ENCODE measurements at places on chromosomes 1 and 21.

DNA sequence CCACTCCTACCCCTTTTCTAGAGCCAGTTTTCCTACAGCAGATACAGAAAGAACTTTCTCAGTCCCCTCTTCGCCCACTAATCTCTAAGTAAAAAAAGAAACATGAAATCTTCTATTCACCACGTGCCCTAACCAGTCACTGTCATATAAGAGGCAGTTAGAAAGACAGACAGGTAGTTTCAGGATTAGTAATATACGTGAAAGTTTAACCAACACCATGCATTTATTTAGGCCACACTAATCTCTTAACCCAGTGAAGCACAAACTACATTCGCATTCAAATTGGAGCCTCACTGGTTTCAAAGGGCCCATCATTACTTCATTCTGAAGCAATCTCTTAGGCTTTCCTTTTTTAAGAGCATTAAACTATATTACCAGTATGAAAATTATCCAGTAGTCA is 10.1 kb downstream of the GPATCH2 start:
- no peaks in the 10 kb centered on the region for H3K27me3 ChIP-seq
- H3K4me3 ChIP-seq, result no peak overlapping the region
- H3K4me1 ChIP-seq, result peaks cover 6% of the 10 kb centered on the region
- peaks cover 12% of the 10 kb centered on the region for H3K36me3 ChIP-seq
- DNase-seq, result no peak

DNA sequence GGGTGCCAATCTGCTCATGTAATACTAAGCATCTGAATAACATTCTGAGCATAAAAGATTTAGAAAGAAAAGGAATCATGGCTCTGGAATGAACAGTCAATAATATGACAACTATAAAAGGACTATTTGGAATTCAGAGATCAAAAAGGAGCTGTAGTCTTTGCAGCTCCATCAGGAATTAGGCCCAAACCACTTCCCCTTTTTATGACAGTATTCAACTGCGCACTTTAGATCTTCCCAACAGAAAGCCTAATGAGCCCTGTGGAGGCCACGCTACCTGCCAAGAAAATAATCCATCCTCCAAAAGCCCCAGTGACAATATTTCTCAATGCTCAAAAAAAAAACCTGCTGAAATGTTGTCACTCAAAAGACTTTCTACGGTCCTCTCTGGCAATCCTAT is 163.2 kb downstream of the SNX7 start:
- H3K27me3 ChIP-seq, result no peaks in the 10 kb centered on the region
- DNase-seq, result no peak
- no peaks in the 10 kb centered on the region for H3K36me3 ChIP-seq
- no peak overlapping the region for H3K4me3 ChIP-seq
- H3K27ac ChIP-seq, result no peak overlapping the region
- no peaks in the 10 kb centered on the region for H3K4me1 ChIP-seq

DNA sequence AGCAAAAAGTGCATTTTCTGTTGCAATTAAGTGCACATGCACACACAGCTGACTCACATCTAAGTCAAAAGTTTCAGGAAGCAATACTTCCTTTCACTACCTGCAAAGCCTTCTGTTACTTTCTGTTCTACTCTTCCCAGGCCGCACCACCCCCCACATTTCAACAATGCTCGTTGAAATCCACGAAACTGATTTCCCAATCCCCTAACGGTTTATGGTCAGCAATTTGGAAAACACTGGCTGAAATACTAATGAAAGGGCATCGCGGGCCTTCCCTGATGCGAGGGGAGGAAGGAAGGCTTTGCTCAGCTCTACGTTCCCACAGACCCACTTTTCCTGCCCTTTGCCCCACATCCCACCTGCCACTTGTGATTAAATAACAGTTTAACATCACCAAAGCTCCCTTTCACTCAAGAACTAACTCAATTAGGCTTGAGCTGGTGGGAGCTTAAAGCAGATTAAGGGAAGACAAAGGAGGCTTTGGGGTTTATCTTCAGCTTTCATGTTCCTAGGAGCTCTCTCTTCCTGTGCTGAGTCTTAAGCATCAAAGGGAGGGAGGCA is 243.2 kb upstream of the RAB4A start:
- peaks cover 3% of the 10 kb centered on the region for H3K27me3 ChIP-seq
- DNase-seq, result no peak
- H3K4me3 ChIP-seq, result peak overlapping the region; percentile 39
- peaks cover 62% of the 10 kb centered on the region for H3K4me1 ChIP-seq

- no peaks in the 10 kb centered on the region for H3K4me1 ChIP-seq
- H3K27me3 ChIP-seq, result peaks cover 5% of the 10 kb centered on the region
- no peak overlapping the region for H3K27ac ChIP-seq
- DNase-seq, result no peak
- no peak overlapping the region for H3K4me3 ChIP-seq
Observed at GRCh38 chr1:30277911-30278310, 445.5 kb downstream of the MATN1 start.

GRCh38 chr1:1758059-1758621 is 20.1 kb downstream of the NADK start:
- peaks cover 3% of the 10 kb centered on the region for H3K36me3 ChIP-seq
- DNase-seq, result no peak
- H3K27me3 ChIP-seq, result no peaks in the 10 kb centered on the region
- H3K4me1 ChIP-seq, result peaks cover 5% of the 10 kb centered on the region

GRCh38 chr1:35962952-35963351 is 32.0 kb downstream of the AGO3 start:
- H3K4me1 ChIP-seq, result no peaks in the 10 kb centered on the region
- no peak overlapping the region for H3K4me3 ChIP-seq

- peaks cover 6% of the 10 kb centered on the region for H3K36me3 ChIP-seq
- peaks cover 3% of the 10 kb centered on the region for H3K4me1 ChIP-seq
- DNase-seq, result no peak
- no peaks in the 10 kb centered on the region for H3K27me3 ChIP-seq
- no peak overlapping the region for H3K4me3 ChIP-seq
Observed at GRCh38 chr1:28775121-28775942, 36.6 kb upstream of the OPRD1 start.

DNA sequence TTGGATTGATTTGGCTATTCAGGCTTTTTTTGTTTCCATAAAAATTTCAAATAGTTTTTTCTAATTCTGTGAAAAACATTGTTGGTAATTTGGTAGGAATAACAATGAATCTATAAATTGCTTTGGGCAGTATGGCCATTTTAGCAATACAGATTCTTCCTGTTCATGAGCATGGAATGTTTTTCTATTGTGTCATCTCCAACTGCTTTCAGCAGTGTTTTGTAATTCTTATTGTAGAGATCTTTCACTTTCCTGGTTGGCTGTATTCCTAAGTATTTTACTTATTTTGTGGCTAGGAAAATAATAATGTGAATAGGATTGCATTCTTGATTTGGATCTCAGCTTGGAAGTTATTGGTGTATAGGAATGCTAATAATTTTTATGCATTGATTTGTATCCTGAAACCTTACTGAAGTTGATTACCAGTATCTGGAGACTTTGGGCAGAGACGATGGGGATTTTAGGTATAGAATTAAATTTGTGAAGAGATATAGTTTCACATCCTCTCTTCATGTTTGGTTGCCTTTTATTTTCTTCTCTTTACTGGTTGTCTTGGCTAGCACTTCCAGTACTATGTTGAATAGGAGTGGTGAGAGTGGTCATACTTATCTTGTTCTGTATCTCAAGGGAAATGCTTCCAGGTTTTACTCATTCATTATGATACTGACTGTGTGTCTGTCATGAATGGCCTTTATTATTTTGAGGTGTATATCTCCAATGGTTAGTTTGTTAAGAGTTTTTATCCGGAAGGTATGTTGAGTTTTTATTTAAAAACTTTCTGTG is 57.3 kb downstream of the DRAM2 start:
- H3K27ac ChIP-seq, result no peak overlapping the region
- peaks cover 14% of the 10 kb centered on the region for H3K36me3 ChIP-seq
- H3K4me1 ChIP-seq, result no peaks in the 10 kb centered on the region
- peaks cover 7% of the 10 kb centered on the region for H3K27me3 ChIP-seq
- DNase-seq, result no peak

GRCh38 chr1:27779122-27779521 is 6.1 kb downstream of the STX12 start:
- H3K4me1 ChIP-seq, result peaks cover under 1% of the 10 kb centered on the region
- DNase-seq, result no peak
- H3K27ac ChIP-seq, result no peak overlapping the region
- H3K4me3 ChIP-seq, result no peak overlapping the region
- H3K36me3 ChIP-seq, result no peaks in the 10 kb centered on the region

DNA sequence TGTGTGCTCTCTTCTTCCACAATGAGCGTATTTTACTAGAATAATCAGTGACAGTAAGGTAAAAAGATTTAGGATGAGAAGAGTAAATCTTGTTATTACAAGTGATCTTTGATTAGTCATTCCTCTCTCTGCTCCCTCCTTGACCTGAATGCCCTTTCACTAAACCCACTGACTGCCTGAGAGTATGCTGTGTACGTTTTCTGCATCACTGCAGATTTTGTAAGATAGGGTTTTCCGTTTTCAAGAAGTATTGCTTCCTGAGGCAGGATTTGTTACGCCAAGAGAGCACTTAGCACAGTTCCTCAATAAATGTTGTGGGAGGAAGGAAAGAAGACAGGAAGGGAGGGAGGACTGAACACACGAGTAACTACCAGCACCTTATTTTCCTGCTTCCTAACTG is 7.7 kb upstream of the LAMB3 start:
- H3K4me1 ChIP-seq, result peaks cover 16% of the 10 kb centered on the region
- no peaks in the 10 kb centered on the region for H3K36me3 ChIP-seq
- peaks cover 3% of the 10 kb centered on the region for H3K27me3 ChIP-seq
- DNase-seq, result no peak
- no peak overlapping the region for H3K4me3 ChIP-seq

DNA sequence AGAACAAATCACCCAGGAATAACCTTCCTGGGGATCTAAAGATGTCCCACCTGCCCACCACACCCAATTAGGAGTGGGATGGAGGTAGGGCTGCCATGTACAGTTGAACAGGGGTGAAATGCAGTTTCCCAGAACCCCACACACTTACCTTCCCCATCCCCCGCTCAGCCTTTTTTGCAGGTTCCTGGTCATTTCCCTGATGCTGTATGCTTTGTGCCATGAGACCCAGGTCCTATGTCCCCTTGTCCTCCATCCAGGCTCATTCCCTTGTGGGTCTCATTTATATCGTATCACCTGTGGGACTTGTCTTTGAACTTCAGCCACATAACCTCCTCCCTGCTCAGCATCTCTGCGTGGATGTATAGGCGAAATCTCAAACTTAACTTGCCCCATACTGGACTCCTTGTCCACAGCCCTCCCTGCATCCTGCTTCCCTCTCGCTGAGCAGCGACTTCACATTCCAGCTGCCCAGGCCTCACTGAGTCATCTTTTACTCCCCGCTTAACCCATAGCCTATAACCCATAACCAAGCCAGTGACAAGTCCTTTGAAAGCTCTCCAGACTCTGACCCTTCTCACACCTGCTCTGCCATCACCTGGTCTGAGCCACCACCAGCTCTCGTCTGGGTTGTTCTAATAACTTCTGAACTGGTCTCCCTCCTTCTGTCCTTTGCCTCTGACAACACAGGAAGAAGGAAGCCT is 4.7 kb downstream of the LDLRAD2 start:
- peak overlapping the region; percentile 0 for H3K27ac ChIP-seq
- peak overlapping the region; percentile 20 for H3K4me3 ChIP-seq
- no peak for DNase-seq
- no peaks in the 10 kb centered on the region for H3K36me3 ChIP-seq

DNA sequence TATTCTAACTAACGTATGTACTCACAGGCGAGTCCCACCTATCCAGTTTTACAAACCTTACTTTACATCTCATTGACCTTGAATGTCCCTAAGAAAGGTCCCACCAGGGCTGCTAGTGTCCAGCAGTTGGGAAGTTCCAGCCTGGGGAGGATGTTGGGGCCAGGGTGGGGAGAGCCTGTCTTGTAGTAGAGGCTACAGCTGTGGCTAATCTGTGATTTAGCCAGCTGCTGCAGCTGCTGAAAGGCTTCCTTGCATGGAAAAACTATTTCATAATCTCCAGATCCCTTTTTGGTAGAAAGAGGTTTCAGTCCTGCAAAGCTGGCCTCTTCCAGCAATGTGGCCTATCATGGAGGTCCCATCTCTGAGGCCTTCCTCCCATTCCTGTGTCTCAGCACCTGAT is 23.1 kb downstream of the TNN start:
- H3K4me3 ChIP-seq, result no peak overlapping the region
- DNase-seq, result no peak
- H3K4me1 ChIP-seq, result peaks cover 13% of the 10 kb centered on the region
- H3K36me3 ChIP-seq, result no peaks in the 10 kb centered on the region

- no peaks in the 10 kb centered on the region for H3K27me3 ChIP-seq
- no peak overlapping the region for H3K4me3 ChIP-seq
- no peak for DNase-seq
- H3K27ac ChIP-seq, result peak overlapping the region; percentile 85
Observed at GRCh38 chr1:162215902-162216301, 146.4 kb downstream of the NOS1AP start.

GRCh38 chr1:117710710-117711109 is 104.9 kb downstream of the TENT5C start:
- no peaks in the 10 kb centered on the region for H3K36me3 ChIP-seq
- no peaks in the 10 kb centered on the region for H3K4me1 ChIP-seq
- H3K27me3 ChIP-seq, result no peaks in the 10 kb centered on the region
- no peak overlapping the region for H3K27ac ChIP-seq
- DNase-seq, result no peak

DNA sequence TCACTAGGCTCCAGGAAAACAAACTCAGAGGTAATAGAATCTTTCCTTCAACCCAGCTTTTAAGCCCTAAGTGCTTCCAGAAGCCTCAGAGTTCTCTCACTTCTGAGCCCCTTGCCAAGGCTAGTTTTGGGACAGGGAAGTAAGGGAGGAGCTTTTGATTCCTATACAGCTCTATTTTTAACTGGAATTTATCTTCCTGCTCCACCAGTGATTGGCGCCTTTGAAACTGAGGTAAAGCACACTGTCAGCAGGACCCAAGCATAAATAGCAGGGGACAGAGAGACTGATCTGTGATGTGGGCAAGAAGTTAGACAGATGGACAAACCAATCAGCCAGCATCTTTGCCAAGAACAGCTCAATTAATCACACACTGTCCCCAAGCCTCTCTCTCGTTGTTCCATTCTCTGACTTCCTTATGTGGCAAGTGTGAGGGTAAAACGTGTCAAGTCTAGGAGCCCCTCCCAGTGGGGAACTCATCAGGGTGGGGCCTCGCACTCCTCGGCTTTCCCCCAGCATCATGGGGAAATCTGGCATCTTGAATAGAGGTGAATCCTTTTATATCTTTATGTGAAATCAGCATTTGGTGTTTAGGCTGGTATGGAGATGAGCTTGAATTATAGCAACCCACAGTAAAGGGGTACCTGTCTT is 40.2 kb upstream of the MPZL1 start:
- H3K36me3 ChIP-seq, result no peaks in the 10 kb centered on the region
- H3K4me1 ChIP-seq, result peaks cover 30% of the 10 kb centered on the region
- H3K27me3 ChIP-seq, result no peaks in the 10 kb centered on the region
- DNase-seq, result no peak
- no peak overlapping the region for H3K27ac ChIP-seq

- H3K27me3 ChIP-seq, result peaks cover 8% of the 10 kb centered on the region
- H3K4me1 ChIP-seq, result no peaks in the 10 kb centered on the region
- no peaks in the 10 kb centered on the region for H3K36me3 ChIP-seq
- H3K27ac ChIP-seq, result no peak overlapping the region
Observed at GRCh38 chr1:211320980-211321379, 5.7 kb upstream of the TRAF5 start.

- peaks cover 18% of the 10 kb centered on the region for H3K36me3 ChIP-seq
- no peak overlapping the region for H3K4me3 ChIP-seq
- peak overlapping the region; percentile 27 for H3K27ac ChIP-seq
- H3K27me3 ChIP-seq, result no peaks in the 10 kb centered on the region
- no peaks in the 10 kb centered on the region for H3K4me1 ChIP-seq
Observed at GRCh38 chr1:43427941-43428340, 25.8 kb downstream of the HYI start.

- no peak overlapping the region for H3K27ac ChIP-seq
- DNase-seq, result no peak
- peaks cover 19% of the 10 kb centered on the region for H3K4me1 ChIP-seq
- no peaks in the 10 kb centered on the region for H3K36me3 ChIP-seq
Observed at GRCh38 chr1:215459136-215459535, 108.0 kb upstream of the KCTD3 start.

All from neural crest cell (in vitro differentiated cells).